Glutamatergic neuron (in vitro differentiated cells): ENCODE measurements at places on chromosomes 1 and 21.
A peak's percentile ranks its signal among the peaks of the same experiment; 100 is the strongest.

- no peak for DNase-seq
Observed at GRCh38 chr1:78333502-78333901, 157.3 kb upstream of the PTGFR start.

DNA sequence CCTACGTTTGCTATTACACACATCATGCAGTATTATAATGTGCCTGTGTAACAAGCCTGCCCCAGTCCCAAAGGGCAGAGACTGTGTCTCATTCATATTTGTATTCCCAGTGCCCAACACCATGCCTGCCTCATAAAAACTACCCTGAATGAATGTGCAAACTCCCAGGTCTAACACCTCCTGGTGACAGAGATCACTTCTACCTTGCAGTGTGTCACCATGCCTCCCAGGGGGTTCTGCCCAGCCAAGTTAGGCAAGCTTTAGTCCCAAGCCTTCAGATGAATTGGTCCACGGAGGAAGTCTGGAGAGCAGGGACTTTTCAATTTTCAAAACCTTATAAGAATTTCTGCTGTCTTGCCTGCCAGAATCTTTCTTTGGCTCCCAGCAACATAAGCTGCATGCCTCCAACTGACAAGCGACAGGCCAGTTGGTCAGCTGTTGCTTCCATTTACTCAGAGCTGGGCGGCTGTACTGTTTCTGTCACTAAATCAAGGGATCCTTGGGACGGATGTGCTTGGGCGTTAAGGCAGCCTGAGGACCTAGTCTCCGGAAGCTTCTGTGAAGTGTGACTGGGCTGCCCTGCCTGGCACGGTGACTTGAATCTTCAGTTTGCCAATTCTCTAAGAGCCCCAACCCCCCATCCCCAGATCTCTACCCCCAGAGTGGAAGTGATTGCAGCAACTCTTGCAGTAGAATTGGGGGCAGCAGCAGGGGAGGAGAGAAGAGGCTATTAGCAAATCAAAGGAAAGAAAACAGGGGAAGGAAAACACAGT is 1.2 kb downstream of the RXRG start:
- DNase-seq = no peak

GRCh38 chr1:15328351-15329103 is 81.2 kb upstream of the EFHD2 start:
- no peak for DNase-seq

- peak; percentile 55 for DNase-seq
Observed at GRCh38 chr1:183915625-183916510, 110.9 kb downstream of the RGL1 start.

- DNase-seq = no peak
Observed at GRCh38 chr21:16522548-16522947, 792.8 kb downstream of the USP25 start.

- peak; percentile 19 for DNase-seq
Observed at GRCh38 chr21:46117586-46118315, 19.8 kb downstream of the COL6A2 start.

GRCh38 chr1:37258068-37258467 is 216.3 kb upstream of the ZC3H12A start:
- no peak for DNase-seq

GRCh38 chr1:83095570-83095969 is 903.4 kb downstream of the TTLL7 start:
- DNase-seq = no peak

DNA sequence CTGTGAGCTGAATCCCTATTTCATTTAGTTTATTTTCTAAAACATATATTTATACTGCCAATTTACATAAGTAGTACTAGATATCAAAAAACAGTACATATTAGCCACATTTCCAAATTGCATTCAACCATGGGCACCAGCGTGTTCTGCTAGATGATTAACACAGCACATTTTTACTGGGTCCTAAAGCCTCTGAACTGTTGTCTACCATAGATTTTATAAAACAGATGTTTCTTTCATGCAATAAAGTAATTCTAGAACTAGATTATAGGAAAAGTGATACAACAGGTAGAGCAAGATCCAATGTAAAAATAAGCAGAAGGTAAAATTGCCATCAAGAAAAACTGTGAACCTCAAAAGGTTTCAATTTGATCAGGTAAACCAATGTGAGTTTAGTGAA is 108.6 kb downstream of the FAF1 start:
- no peak for DNase-seq
